GM23248 (cell line): ENCODE measurements at places on chromosomes 13 and 19.

- no peak for DNase-seq
- no peak overlapping the region for H3K27ac ChIP-seq
- no peak overlapping the region for H3K4me3 ChIP-seq
- no peaks in the 10 kb centered on the region for H3K36me3 ChIP-seq
- no peaks in the 10 kb centered on the region for H3K27me3 ChIP-seq
These were observed 222.7 kb upstream of the SOX1 start for GRCh38 chr13:111844222-111844671.

DNA sequence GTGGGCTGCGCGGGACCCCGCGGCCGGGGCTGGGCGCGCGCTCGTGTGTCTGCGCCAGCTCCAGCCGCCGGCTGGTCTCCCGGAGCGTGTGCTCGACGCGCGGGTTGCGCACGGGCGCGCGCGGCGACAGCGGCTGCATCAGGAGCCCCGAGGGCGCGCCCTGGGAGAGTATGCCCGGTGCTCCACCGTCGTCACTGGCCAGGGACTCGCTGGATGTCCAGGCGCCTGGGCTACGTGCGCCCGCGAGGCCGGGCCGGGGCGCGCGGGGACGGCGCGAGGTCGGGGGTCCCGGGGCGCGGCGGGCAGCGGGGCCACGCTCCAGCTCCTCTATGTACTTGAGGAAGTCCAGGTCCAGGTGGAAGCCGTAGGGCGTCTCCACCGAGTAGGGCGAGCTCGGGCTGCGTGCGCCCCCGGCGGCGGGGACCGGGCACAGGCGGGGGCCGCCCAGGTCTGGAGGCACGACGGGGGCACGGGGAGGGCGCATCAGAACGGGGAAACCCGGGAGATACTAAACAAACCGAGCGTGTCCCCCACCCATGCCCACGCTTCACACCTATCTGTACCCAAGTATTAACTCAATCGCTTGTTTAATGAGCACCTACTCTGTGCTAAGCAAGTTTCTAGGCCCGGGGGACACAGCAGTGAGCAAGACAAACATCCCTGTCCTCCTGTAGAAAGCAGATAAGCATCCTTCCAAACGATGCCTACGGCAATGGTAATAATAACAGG is 7.6 kb downstream of the KANK3 start:
- peaks cover 12% of the 10 kb centered on the region for H3K27me3 ChIP-seq
- no peaks in the 10 kb centered on the region for H3K4me1 ChIP-seq
- DNase-seq: peak; percentile 12
- H3K36me3 ChIP-seq: no peaks in the 10 kb centered on the region
- peak overlapping the region; percentile 55 for H3K4me3 ChIP-seq
- no peak overlapping the region for H3K27ac ChIP-seq

DNA sequence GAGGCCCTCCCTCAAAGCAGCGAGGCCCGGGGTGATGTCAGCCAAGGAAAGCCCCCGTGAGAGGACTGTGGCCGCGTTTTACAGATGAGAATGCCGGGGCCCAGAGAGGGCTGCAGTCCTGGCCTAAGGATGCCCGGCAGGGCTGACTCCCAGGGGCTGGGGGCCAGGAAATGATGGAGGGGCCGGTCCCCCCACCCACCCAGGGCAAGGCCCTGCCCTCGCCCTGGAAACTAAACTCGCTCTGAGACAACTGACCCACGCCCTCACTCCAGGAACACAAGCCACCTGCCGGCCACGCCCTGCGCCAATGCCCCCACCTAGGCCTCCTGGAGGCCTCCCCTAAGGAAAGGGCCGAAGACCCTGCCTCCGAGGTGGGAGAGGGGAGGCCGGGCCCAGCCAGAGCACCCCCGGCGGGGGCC is 7.2 kb downstream of the ZBTB7A start:
- H3K4me1 ChIP-seq: peaks cover 51% of the 10 kb centered on the region
- peak overlapping the region; percentile 82 for H3K4me3 ChIP-seq
- H3K36me3 ChIP-seq: no peaks in the 10 kb centered on the region

- no peaks in the 10 kb centered on the region for H3K4me1 ChIP-seq
- H3K27ac ChIP-seq: no peak overlapping the region
- no peak overlapping the region for H3K4me3 ChIP-seq
- no peaks in the 10 kb centered on the region for H3K36me3 ChIP-seq
These were observed 41.3 kb downstream of the MYH14 start for GRCh38 chr19:50244695-50245094.

DNA sequence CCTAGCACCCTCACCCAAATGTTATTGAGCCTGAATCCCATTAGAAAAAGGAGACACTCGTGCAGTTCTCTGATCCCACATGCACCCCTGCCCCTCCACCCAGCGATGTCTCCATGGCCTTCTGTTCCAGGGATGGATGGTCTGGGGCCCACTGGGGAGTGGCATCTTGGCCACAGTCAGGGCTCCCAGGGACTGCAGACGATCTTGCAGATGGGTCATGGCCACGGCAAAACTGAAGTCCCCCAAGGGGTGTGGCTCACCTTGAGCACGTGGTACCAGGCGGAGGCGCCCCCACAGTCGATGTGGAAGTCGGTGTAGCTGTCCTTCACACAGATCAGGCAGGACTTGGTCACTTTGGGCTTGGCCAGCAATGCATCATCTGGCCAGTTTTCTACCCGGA is 130.7 kb downstream of the TUBA3C start:
- H3K36me3 ChIP-seq: no peaks in the 10 kb centered on the region
- H3K4me3 ChIP-seq: no peak overlapping the region
- H3K27ac ChIP-seq: no peak overlapping the region
- no peaks in the 10 kb centered on the region for H3K27me3 ChIP-seq

DNA sequence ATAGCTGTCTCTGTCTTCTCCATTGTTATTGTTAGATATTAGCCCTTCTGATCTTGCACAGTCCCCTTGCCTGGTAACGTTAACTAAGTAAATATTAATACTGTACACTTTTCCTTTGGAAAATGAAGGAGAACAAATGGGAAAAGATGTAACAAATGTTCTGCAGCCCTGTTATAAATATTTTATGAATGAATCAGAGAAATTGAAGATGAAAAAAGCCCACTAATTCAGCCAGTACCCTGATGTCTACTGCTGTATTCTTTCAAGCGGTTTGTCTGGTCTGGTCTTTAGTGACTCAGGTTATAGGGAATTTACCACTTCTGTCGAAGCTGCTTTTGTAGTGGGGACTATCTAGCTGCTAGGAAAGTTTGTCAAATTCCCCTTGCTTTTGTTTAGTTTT is 121.0 kb downstream of the COG6 start:
- no peak overlapping the region for H3K27ac ChIP-seq
- H3K4me3 ChIP-seq: no peak overlapping the region
- H3K4me1 ChIP-seq: peaks cover 39% of the 10 kb centered on the region
- H3K36me3 ChIP-seq: no peaks in the 10 kb centered on the region

DNA sequence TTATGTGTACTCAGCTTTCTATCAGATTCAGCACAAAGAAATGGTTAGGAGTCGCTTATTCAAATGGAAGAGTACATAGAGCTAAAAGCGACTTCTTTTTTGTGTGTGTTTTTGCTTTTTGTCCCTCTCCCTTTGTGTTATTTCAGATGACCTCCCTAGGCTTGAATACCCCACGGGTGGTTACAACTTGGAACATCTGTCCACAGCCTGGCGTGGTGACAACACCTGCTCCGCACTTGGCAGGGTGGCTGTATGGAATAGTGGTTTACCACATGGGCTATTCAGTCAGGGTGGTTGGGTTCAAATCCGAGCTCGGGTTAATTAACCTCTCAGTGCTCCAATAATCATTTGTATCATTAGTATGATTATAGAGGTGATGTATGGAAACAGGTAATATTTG is 151.6 kb upstream of the FREM2 start:
- DNase-seq: no peak
- H3K36me3 ChIP-seq: no peaks in the 10 kb centered on the region
- no peak overlapping the region for H3K27ac ChIP-seq
- no peaks in the 10 kb centered on the region for H3K27me3 ChIP-seq
- H3K4me1 ChIP-seq: no peaks in the 10 kb centered on the region

- H3K4me3 ChIP-seq: no peak overlapping the region
- no peaks in the 10 kb centered on the region for H3K4me1 ChIP-seq
- no peak overlapping the region for H3K27ac ChIP-seq
- H3K27me3 ChIP-seq: no peaks in the 10 kb centered on the region
- no peak for DNase-seq
These were observed 124.3 kb downstream of the PTPRS start for GRCh38 chr19:5216141-5216847.

DNA sequence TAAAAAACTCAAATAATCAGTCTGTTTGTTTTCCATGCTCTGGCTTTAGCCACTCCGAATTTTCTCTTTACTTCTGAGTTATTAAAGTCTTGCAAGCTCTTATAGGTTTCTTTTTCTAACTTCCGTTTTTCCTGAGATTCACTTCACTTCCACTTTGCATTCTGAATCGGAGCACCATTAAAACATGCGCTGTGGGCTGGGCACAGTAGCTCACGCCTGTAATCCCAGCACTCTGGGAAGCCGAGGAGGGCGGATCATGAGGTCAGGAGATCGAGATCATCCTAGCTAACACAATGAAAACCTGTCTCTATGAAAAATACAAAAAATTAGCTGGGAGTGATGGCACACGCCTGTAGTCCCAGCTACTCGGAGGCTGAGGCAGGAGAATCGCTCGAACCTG is 357.9 kb downstream of the SLITRK6 start:
- no peaks in the 10 kb centered on the region for H3K27me3 ChIP-seq
- no peak overlapping the region for H3K27ac ChIP-seq

DNA sequence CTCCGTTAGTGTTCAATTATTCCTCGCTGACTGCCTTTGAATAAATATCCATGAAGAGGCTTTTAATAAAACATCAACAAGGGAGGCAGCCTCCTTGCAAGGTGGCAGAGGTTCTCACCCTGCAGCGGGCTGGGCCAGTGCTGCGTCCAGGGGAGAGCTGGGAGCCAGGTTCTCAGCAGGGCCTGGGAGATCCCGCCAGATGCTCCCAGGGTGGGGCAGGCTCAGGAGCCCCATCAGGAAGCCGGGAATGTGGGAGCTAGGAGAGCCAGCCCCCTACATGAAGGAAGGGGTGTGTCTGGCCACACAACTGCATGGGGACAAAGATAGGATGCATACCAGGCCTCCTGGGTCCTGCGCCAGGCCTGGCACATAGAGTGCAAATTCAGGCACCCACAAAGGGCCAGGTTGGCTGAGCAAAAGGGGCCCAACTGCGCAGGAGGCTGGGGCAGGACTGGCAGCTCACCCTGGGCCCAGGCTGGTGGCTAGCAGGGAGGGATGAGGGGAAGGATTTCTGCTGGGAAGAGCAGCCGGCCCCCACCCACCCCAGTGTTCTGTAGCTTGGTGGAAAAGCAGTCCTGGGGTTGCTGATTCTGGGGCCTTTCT is 22.8 kb downstream of the VSTM2B start:
- DNase-seq: no peak
- H3K4me3 ChIP-seq: no peak overlapping the region
- H3K4me1 ChIP-seq: no peaks in the 10 kb centered on the region
- no peak overlapping the region for H3K27ac ChIP-seq
- no peaks in the 10 kb centered on the region for H3K27me3 ChIP-seq
- no peaks in the 10 kb centered on the region for H3K36me3 ChIP-seq

GRCh38 chr13:50969691-50970090 is 60.1 kb downstream of the RNASEH2B start:
- no peaks in the 10 kb centered on the region for H3K36me3 ChIP-seq
- H3K4me3 ChIP-seq: no peak overlapping the region
- DNase-seq: no peak
- H3K4me1 ChIP-seq: no peaks in the 10 kb centered on the region
- no peaks in the 10 kb centered on the region for H3K27me3 ChIP-seq
- H3K27ac ChIP-seq: no peak overlapping the region

DNA sequence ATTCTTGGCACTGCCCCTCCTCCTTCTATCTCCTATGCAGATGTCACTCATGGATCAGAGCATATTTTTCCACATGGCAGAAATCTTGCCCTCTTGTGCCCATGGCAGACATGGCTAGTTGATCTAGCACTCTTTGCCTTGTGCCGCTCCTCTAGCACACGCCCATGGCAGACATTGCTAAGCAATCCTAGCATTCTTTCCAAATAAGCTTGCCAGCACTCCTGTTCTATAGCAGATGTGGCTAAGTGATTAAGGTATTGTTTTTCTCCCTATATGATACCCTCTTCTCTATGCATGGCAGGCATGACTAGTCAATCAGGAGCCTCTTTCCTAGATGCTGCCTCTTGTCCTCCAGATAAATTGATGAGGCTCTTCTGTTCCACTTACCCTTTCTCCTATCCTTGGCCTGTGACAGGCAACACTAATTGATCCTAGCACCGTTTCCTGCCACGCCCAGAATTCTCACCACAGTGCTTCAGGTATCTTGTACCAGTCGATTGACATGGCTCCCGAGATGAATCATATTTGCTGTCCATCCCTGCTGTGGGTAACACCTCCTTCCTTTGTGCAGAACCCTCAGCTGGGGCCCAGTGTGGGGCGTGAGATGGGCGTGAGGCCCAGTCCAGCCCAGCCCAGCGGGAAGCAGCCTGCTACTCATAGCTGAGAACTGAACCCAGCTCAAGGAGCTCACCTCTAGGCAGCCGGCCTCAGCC is 26.9 kb downstream of the TMED1 start:
- DNase-seq: peak; percentile 46
- H3K27ac ChIP-seq: no peak overlapping the region
- H3K36me3 ChIP-seq: peaks cover 27% of the 10 kb centered on the region; the same call in 1 of the 2 replicates

- no peaks in the 10 kb centered on the region for H3K4me1 ChIP-seq
- no peak overlapping the region for H3K4me3 ChIP-seq
- H3K27me3 ChIP-seq: no peaks in the 10 kb centered on the region
- no peak for DNase-seq
- H3K36me3 ChIP-seq: no peaks in the 10 kb centered on the region
- H3K27ac ChIP-seq: no peak overlapping the region
These were observed 368.0 kb upstream of the SGCG start for GRCh38 chr13:22812793-22813192.

- DNase-seq: no peak
- H3K27ac ChIP-seq: no peak overlapping the region
- no peaks in the 10 kb centered on the region for H3K4me1 ChIP-seq
- H3K27me3 ChIP-seq: no peaks in the 10 kb centered on the region
- no peak overlapping the region for H3K4me3 ChIP-seq
These were observed 139.9 kb downstream of the MRPL57 start for GRCh38 chr13:21316376-21316775.

DNA sequence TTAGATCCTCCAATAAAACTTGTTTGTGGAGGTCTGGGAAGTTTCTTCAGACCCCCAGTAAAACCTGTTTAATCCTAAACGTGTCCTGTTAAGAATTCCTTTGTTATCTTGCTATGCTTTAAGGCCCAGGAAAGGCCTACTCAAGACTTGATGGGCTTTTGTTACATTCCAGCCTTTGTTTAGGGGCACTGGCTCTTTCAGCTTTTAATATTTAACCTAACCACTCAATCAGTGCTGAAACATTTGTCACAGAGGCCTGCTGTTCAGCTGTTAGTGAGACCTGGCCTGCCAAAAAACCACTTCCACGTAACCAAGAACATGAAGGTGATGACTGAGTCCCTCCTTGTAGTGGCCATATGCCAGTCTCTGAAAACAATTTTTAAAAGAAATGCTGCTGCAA is 41.7 kb downstream of the PCDH17 start:
- no peaks in the 10 kb centered on the region for H3K27me3 ChIP-seq
- H3K36me3 ChIP-seq: no peaks in the 10 kb centered on the region
- no peaks in the 10 kb centered on the region for H3K4me1 ChIP-seq
- DNase-seq: no peak
- no peak overlapping the region for H3K27ac ChIP-seq
- no peak overlapping the region for H3K4me3 ChIP-seq

GRCh38 chr13:25899464-25899863 is 152.4 kb downstream of the SHISA2 start:
- DNase-seq: no peak
- no peaks in the 10 kb centered on the region for H3K27me3 ChIP-seq
- no peaks in the 10 kb centered on the region for H3K4me1 ChIP-seq
- no peaks in the 10 kb centered on the region for H3K36me3 ChIP-seq
- no peak overlapping the region for H3K27ac ChIP-seq
